ENCODE measurements at places on chromosomes 6 and 20.

- no peak for DNase-seq
Measured at GRCh38 chr6:157649311-157650260, 173.5 kb upstream of the SNX9 start.

DNA sequence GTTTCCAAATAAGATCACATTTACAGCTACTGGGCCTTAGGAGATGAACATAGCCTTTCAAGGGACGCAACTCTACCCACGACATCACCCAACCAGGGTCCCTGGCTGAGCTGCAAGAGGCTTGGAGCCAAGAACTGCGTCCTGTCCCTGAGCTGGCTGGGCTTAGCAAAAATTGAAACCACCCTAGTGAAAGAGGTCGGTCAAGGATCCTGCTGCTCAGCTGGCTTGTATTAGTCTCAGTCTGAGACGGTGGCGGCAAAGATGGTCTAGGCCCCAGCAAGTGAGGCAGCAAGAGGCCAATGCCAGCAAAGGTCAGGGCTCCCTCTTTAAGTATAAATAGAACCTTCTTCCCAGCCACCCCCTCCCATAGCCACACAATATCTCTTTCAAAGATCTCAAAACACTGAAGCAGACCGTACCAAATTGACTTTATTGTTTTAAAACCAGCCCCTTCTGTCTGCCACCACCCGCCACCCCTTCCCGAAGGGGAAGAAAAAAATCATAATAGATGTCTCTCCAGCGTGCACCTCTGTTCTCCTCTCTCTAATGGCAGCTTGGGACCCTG lies 140.5 kb downstream of the EYA2 start:
- DNase-seq, result no peak

- DNase-seq, result no peak
Measured at GRCh38 chr6:110703906-110704594, 111.2 kb downstream of the CDK19 start.

DNA sequence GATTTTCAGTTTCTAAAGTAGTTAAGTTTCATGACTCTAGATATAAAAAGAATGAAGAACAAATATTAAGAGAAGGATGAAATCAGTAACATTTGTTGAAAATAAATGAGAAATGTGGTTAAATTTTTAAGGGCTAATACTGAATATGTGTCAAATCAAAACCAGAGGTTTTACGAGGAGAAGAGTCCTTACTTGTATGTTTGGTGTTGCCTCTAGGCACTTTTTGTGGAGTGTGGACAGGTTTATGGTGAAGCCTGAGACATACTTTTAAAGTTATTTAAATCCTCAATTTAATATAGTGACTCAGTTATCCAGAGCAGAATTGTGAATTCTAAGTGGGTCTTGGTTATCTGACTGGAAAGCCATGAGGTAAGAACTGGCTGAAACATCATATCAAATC lies 68.7 kb downstream of the COL19A1 start:
- DNase-seq, result no peak

GRCh38 chr6:42436825-42437224 lies 14.9 kb downstream of the TRERF1 start:
- no peak for DNase-seq

DNA sequence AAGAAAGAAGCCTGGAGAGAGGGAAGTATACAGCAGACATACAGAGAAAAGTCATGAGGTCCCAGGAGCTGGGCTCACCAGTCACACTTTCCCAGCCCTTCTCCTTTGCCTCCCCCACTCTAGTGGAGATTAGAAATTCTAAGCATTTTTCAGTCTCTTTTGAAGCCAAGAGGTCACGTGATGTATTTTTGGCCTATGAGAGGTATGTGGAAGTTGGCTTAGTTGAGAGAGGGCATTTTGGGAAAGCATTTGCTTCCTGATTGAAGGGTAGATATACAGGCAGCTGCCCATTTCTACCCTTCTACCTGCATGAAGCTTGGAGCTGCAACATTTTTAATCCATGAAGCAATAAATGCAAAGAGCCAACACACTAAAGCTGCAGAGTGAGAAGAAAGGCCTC lies 106.0 kb upstream of the TNFAIP3 start:
- no peak for DNase-seq

DNA sequence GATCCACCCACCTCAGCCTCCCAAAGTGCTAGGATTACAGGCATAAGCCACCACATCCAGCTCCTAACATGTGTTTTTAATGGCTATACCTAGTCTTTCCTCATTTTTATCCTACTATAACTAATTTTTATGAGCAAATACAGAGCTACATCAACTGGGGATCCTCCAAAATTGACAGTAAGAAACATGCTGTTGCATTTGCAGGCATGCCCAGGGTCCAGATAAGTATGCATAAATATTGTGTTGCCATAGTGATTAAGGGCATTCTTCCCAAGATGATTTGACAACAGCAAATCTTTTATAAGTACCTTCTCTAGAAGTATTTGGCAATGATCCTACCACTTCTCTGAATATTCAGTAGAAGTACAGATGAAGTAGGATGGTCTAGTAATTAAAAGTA lies 41.9 kb upstream of the MOXD1 start:
- DNase-seq, result no peak

DNA sequence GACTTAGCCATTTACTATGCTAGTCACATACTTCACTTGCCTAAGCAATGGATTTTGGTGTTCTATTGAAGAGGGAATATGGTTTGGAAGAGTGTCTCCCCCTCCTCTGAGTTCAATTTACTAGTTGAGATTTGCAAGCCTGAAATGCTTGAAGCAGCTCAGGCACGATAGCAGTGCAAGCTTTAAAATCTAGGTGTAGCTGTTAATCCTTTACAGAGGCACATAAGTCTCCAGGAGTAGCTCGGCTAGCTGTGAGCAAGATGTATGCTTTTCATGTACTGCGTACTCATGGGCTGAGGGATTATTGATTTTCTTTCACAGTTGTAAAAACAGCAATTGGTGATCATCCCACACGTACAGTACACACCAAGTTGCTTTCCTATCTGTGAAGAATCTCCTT lies 726 bp downstream of the FLRT3 start:
- DNase-seq, result no peak

DNA sequence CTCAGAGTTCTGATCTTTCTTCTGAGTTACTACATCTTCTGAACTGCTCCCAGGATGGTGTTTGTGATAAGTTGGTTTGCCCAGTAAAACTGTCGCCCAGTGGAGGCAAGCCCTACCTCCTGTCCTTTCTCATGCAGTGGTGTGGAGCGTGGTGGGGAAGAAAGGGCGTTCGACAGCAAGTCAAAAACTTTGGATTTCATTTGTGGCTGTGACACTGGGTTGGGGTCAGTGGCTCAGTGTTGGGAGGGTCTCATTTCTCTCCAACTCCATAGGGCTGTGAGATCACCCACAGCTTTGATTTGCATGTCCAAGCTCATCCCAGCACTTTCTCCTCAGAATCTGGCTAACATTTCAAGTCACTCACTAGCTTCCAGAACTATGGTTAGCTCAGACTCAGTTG lies 17.5 kb upstream of the SLC22A2 start:
- no peak for DNase-seq

DNA sequence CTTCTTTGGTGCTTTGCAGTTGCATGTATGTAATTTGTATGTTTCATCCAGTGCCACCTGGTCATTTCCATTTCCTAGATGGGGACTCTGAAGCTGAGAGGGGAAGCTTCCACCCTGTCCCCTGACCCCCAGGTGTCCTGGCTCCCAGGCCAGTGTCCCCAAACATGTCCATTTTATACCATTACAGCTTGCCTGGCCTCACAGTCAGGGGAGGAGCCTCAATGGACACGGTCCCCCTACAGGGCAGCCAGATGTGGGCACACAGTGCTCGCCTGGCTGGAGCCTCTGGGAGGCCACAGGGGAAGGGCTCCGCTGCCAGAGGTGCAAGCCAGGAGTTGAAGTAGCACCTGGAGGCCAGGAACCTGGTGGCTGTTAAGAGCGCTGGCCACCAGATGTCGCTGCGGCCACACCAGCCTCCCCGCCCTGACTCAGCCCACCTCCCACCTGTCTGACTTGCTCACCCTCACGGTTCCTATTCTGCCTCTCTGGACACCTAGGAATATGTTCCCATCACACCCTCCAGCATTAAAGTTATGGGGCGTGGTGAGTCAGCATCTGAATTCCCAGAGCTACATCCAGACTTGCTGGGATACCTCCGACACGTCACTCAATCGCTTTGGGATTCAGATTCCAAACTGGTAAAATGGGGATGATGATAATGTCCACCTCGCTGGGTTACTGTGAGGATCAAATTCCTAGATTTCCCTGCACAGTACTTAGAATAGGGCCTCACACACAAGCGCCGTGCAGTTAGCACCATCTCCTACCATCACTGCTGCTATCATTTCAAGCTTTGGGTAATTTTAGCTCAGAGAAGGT lies 107.4 kb downstream of the SULF2 start:
- DNase-seq, result peak; percentile 30

DNA sequence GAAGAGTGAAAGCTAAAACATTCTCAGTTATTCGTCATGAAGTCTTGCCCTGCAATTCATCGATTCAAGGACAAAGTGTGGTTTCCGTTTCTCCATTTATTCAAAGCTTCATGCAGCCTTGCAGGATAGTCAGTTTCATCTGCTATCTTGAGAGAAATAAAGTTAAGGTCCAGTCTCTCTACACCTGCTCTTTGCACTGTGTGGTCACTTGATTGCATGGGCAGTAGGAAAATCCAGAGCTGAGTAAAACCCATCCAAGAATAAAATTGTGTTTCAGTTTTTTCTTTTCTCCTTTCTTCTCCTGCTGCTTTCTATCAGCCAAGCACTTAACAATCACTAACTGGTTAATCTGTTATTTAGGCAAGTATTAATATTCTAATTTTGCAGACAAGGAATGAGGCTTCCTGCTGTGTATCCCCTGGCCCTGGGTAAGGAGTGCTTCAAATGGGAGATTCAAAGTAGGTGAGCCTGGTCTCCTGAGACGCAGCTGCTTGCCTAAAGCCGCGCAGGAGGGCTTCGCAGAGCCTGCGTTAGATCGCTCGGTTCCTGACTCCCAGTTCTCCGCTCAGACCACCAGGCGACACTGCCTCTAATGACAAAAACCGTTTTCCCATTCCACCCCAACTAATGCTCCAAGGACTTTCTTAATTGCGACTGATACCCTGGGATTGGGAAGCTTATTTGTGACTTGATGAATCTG lies 808.3 kb downstream of the TFAP2A start:
- DNase-seq, result no peak

- no peak for DNase-seq
Measured at GRCh38 chr20:64065062-64065973, 2.3 kb downstream of the TCEA2 start.

DNA sequence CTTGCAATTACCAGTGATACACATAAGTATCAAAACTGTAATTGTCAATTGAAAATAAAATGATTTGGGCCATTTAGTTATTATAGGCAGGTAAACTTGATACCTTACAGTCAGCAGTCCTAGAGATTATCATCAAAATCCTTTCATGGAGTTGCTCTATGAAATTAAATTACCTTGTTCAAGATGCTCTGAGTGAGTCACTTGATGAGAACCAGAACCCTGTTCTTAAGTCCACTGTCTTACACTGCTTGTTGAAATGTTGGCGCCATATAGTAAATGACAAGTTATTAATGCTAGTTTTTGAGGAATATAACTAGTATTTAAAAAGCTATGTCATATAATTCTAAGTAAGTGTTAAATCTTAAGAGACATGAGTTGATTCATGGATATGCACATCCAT lies 37.2 kb upstream of the BAG2 start:
- no peak for DNase-seq

DNA sequence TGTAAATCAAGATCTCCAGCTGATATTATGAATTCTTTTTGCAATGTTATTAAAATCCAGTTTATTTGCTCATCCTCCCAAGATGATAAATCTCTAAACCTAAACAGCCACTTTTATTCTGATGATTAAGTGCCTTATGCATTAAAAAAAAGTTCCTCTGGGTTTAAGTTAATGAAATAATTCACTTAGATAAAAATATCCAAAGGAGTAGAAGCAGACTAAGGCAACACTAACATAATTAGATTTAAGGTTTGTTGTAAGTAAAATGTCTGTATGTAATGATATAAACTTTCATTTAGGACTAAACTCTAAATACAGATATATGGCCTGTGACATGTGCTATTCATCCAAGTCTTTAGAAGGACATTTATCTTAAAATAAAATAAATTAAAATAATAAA lies 457.2 kb downstream of the TENT5A start:
- DNase-seq, result no peak

- DNase-seq, result no peak
Measured at GRCh38 chr6:151885234-151885633, 77.8 kb downstream of the ESR1 start.

DNA sequence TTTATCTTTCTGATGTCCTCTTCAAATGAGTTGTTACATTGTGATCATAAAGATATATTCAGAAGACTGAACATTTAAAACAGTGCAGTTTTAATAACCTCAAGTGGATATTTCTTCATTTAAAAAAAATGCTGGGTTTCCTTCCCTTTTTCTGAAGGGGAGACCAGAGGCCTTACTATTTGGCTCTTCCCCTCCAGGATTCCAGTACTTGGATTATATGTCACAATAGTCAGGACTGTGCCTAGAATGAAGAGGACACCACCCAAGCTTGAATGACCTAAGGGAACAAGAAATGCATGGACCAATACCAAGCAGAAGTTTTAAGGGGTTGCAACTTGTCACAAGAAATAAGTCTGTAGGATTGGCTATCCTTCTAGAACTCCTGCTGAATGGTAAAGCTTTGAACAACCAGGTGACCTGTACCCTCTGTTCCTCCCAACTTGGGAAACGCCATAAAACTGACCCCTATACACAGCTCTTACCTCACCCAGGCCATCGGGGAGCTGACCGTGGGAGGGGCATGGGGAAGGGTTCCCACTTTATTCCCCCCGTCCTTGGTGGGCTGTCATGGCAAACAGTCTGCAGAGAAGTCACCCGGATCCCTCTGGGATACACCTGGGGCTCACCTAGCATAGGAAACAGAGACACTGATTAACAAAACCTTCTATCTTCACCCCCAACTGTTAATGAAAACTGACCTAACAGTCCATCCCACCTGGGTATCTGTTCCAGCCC lies 2.0 kb downstream of the FRS3 start:
- DNase-seq, result no peak

DNA sequence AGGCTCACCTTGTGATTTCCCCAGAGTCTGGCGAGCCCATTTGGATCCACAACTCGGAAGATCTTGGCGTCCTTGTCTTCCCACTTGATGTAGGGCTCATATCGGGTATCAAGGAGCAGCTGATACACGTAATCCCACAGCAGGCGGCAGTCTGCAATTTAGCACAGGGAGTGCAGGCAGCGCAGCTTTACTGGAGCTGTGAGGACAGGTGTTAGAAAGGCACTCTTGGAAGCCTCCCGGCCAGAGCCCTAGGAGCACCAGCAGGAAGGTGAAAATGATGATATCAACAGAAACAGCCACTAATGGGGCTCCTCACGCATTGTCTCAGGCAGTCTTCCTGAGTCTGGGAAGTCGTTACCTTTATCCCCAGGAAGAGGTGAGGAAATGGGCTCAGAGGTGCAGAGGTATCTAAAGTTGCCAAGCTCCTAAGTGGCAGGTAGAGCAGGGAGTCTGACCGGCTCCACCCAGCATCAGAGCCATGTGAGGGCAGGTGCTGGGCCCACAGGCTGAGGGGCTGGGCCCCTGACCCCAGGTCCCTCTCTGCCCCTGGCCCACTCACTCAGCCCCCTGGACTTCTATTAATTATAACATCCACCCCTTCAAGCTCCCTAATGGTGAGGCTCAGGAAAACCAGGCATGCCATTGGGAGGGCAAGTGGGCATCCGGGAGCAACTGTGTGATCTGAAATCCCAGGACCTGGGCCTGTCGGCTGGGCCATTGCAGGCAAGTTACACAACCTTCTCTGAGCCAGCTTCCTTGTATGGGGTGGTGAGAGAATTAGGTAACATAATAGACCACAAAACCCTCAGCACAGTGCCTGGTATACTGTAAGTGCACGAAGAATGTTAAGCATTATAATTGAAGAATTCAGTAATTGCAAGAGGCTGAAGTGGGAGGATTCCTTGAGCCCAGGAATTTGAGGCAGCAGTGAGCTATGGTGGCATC lies 18.3 kb downstream of the ETV7 start:
- DNase-seq, result no peak

- DNase-seq, result no peak
Measured at GRCh38 chr6:46279874-46280273, 109.1 kb upstream of the ENPP5 start.
